GM23338 (cell line): ENCODE measurements at places on chromosomes 11 and 22.

GRCh38 chr11:73625696-73626318 is 20.6 kb upstream of the PLEKHB1 start:
- peak; percentile 89 for DNase-seq

DNA sequence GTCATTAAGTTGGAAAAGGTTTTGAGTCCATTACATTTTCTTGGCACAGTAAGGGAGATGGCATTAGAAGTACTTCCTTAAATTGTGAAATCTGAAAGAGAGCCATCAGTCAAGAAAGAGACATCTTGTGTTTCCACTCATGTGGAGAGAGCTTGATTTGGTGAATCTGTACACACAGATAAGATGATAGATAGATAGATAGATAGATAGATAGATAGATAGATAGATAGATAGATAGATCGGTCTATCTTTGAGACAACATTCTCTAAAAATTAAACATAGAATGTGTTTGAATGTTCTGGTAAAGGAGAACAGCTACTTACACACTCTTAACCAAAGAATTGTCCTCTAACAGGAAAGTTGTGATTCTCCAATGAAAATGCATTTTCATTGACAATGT is 76.2 kb downstream of the TTC17 start:
- no peak for DNase-seq

- peak; percentile 62 for DNase-seq
These were observed 36.6 kb downstream of the DCUN1D5 start for GRCh38 chr11:103055221-103055890.

GRCh38 chr11:45885274-45885920 is at the start of gene MAPK8IP1:
TSS of gene MAPK8IP1 (plus strand) at chr11:45885651. CDS start at chr11:45885821, 170 bp downstream.
- peak; percentile 88 for DNase-seq

- no peak for DNase-seq
These were observed 35.5 kb upstream of the LRRC55 start for GRCh38 chr11:57146301-57146700.

DNA sequence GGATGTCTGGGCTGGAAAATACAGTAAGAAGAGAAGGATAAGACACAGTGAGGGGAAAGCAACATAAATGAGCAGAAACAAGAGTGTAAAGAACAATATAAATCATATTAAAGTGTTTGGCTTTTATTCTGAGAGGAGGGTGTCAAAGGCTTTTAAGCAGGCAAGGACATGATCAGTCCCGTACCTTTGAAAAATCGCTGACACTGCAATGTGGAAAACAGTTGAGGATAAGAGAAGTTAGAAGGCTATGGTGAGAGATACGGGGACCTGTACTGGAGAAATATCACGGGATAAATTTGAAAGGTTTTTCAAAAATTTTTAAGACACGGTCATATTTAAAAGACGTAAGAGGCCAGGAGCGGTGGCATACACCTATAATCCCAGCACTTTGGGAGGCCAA is 30.3 kb downstream of the CDON start:
- no peak for DNase-seq

- DNase-seq = no peak
These were observed 49.2 kb downstream of the KREMEN1 start for GRCh38 chr22:29122041-29122440.

- no peak for DNase-seq
These were observed 25.2 kb downstream of the DCPS start for GRCh38 chr11:126328938-126329643.

DNA sequence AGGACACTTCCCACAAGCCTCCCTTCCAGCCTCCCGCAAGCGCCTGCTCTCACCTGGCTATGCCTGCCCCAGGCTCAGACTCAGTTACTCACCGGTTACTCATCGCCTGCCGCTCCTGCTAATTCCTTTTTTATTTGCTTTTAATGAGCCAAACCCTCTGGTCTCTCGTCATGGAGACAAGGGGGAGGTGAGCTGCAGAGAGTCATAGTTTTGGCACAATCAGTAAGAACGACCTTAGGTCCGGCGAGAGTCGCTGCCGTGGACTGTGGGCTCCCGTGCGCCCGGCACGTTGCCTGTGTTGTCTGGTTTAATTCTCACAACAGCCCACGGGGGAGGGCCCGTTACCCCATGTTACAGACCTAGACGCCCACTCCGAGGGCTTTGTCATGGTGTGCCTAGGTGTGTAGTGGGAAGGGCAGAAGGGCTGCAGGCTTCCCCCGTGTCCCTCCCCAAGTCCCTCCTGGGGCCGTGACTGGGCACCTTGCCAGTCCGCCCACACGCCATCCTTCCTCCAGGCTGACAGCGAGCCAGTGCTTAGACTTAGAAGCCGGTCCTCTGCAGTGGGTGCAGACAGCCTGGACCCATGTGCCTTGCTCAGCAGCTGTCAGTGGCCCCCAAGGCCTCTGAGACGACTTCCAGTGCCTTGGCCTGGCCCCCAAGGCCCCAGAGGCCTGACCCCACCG is 42.2 kb downstream of the WNT7B start:
- DNase-seq = no peak

DNA sequence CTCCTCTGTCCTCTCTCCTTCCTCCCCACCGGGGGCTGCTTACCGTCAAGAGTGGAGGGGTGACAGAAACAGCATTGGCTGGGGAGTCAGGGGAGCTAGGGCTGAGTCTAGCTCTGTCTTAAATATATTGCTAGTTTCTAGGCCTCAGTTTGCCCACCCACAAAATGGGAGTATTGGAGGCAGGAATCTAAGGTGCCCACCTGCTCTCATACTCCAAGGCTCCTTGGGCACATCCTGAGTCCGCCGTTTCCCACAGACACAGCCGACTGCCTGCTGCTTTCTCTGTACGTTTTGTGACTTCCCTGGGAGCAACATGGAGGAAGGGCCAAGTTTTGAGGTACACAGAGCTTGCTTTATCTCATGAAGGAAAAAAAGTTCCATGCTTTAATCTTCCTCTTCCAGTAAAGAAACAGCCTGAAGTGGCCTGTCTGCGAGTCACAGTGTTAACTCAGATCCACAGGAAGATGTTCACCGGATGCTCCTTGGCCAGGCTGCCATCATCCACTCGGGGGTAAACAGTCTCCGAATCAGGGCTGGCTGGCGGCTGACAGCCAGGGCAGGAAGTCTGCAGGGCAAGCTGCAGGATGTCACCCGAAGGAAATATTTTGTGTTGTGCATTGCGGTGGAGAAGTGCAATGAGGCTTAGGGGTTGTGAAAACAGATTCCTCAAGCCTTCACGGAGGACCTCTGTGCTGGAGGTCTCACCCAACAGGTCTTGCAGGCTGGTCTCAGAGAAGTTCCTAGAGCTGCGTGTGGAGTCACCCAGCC is 11.0 kb upstream of the CERK start:
- DNase-seq = no peak

DNA sequence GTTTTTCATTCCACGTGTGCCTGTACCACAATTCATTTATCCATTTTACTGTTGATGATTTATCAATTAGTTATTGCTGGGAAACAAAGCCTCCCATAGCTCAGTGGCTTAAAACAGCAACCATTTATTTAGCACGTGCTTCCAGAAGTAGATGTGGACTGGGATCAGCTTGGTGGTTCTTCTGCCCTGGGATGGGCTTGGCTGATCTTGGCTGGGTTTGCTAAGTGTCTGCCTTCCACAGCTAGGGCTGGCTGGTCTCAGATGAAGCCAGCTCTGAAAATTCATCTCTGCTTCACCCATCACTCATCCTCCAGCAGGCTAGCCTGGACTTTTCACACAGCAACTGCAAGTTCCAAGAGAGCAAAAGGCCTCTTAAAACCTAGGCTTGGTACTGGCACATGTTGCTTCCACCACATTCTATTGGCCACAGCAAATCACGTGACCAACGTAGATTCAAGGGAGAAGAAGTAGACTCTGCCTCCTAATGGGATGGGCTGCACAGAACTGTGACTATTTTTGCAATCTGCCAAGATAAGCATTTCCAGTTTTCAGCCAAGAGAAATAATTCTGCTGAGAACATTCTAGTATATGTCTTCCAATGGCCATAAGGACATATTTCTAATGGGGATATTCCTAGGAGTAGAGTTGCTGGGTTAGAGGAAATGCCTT is 124.9 kb downstream of the MN1 start:
- no peak for DNase-seq

GRCh38 chr11:88806410-88806809 is 259.4 kb downstream of the GRM5 start:
- DNase-seq = no peak

- no peak for DNase-seq
These were observed 270.5 kb upstream of the CADM1 start for GRCh38 chr11:115774756-115775155.

DNA sequence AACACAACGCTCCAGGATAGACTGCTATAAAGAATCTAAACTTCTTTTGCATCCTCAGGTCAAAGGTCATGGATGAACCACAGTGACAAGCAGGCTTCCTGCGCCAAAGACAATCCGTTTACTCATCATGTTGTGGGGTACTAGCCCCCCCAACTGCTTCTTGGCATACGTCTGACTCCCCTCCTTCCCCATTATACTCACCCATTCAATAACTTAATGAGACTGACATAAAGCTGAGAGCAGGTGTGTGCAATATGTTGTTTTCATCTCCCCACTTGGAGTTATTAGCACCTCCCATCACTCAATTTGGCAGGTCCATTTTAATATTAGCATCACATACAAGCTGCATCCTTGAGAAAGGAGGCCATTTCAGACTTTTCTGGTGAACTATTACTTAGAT is 157.1 kb downstream of the CADM1 start:
- no peak for DNase-seq

DNA sequence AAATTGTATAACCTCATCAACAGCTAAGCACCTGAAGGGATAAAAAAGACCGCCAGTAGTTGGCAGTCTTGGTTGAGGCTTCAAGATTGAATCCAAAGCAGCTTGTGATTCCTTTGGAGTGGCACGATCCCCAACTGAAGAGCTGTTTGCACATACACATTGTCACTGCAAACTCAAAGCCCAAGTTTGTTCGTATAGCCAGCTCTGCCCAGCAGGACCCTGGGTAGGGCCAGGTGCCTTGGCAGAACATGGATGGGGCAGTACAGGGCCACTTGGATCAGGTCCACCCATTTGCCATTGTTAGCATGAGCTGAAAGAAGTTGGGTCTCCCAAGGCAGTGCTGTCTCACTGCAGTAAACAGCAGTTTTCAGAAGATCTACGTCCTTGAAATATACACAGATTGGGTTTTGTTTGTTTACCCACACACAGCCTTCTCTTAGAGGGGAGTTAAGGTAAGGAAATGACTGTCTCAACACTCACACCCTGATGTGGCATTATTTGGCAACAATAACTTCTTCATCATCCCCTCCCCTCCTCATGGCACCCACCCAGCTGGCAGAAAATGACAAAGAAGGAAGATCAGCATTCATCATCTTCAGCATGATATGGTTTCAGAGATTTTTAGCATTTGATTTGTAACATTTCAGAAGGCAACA is 132.9 kb downstream of the COMMD9 start:
- DNase-seq = peak; percentile 20

- DNase-seq = no peak
These were observed 2.8 kb downstream of the DUSP8 start for GRCh38 chr11:1569251-1569780.

- DNase-seq = no peak
These were observed 61.3 kb upstream of the ANO1 start for GRCh38 chr11:70016666-70017367.

DNA sequence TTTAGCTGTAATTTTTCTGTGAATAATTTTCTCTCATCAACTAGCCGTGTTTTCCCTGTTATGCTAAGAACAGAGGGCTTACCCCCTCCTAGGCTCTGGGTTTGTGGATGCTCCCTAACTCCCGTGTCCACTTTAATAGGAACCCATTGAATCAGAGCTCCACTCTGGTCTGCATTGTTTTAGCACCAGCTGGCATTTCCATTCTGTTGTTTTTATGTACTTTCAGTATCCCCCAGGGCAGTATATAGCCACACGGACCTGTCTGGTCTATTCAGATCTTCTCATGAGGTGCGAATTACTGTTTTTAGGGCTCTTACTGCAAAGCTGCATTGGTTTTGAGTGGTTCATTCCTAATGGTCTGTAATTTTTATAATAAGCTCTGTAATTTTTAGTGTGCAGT is 16.0 kb downstream of the POLD3 start:
- no peak for DNase-seq

DNA sequence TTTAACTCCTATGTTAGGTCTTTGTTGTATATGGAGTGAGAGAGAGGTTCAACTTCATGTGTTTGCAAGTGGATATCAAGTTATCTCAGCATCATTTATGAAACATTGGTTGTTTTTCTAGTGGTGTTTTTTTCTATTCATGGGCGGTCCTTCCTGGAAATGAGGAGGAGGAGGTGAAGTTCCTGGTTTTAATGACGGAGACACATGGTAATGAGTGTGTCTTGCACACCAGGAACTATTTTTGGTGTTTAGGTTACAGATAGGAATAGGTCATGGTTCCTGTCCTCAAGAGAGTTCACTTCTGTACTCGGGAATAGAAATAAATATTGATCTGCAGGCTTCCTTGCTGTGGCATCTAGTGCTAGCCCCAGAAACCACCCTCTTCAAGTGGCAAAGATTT is 74.9 kb downstream of the JAM3 start:
- DNase-seq = no peak

- no peak for DNase-seq
These were observed 10.1 kb downstream of the TECTA start for GRCh38 chr11:121110871-121111724.

GRCh38 chr11:20536784-20537183 is 62.6 kb upstream of the SLC6A5 start:
- DNase-seq = no peak

DNA sequence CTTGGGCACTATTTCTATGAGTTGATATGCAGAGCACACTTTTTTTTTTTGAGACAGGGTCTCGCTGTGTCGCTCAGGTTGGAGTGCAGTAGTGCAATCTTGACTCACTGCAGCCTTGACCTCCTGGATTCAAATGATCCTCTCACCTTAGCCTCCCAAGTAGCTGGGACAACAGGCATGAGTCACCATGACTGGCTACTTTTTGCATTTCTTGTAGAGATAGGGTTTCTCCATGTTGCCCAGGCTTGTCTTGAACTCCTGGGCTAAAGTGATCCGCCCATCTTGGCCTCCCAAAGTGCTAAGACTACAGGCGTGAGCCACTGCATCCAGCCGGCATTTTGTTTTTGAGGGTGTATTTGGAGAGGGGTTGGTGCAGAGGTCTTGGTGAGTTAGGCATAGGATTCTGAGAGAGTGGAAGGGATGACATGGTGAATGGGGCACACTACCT is 29.9 kb upstream of the MTCH2 start:
- DNase-seq = no peak

GRCh38 chr11:134668796-134669195 is 256.8 kb upstream of the B3GAT1 start:
- DNase-seq = no peak

GRCh38 chr11:129436573-129436972 is 60.9 kb downstream of the BARX2 start:
- no peak for DNase-seq

DNA sequence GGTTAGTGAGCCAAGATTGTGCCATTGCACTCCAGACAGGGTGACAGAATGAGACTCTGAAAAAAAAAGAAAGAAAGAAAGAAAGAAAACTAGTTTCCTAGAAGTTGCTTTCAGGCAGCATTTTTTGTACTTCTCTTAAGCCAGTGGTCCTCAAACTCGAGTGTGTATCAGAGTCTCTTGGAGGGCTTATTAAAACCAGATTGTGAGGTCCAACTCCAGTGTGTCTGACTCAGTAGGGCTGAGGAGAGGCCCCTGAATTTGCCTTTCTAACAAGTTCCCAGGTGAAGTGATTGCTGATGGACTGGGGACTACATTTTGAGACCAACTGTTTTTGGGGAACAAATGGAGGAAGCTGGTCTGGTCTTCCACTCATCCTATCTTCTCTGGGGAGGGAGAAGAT is 57.5 kb upstream of the VSTM5 start:
- no peak for DNase-seq
